ENCODE measurements at places on chromosomes 4 and X.
A peak's percentile ranks its signal among the peaks of the same experiment; 100 is the strongest.

DNA sequence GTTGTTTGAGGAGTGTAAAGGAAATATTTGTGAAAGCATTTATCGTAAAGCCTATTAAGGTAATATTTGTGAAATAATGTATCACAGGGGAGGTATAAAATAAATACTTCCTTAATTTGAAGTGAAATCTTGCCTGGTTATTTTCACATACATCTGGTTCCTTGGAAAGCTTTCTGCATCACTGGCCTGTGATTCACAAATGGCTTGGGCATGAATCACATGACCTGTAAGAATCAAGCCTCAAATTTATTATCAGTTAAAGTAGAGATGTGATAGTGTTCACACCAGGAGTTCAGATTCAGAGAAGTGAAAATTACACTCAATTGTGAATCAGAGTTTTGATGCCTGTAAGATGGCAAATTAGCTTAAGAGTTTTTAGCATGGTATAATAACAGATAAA is 1911.4 kb downstream of the STIM2 start:
- DNase-seq = no peak

DNA sequence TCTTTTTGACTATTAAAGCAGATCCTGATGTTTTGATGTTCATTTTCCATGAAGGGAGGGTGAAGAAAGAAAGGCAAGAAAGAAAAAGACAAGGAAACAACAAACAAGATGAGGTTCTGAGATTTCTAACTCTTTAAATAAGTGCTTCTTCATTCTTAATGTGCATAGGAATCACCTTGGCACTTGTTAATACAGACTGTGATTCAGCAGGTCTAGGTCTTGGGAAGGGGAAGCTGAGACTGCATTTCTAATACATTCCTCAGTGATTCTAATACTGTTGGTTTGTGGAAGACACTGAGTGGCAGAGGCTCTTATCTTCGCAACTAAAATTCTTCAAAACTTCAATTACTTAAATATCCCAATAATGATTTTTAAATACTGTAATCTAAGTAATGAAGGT is 95.2 kb upstream of the NAP1L5 start:
- DNase-seq = no peak

DNA sequence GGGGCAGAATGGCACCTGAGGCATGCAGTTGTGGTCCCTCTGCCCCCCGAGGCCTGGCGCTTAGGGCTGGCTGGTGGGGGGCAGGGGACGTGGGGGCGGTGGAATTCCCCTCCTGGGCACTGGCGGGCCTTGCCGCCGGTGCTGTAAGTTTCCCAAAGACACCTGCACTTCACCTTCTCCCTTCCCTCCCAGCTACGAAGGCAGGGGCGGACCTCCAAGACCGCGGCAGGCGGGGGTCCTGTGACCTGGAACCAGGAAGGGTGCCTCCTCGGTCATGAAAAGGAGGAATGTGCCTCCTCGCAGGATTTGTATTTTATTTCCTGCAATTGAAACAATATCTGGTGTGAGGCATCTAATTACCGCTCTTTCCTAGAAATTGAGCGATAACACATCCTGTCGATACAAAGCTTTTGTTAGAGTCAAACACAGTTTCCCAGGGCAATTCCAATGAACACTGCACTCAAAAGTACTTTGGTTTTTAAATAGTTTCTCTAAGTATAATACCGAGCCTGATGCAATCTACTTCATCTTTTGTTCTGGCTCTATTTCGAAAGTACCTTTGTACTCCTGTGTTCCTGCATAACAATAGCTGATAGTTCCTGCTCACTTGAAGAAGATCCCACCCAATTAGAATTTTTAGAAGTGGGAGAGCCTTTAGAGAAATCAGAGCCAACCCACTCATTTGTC is 12.3 kb upstream of the ADRA2C start:
- DNase-seq = peak; percentile 35

DNA sequence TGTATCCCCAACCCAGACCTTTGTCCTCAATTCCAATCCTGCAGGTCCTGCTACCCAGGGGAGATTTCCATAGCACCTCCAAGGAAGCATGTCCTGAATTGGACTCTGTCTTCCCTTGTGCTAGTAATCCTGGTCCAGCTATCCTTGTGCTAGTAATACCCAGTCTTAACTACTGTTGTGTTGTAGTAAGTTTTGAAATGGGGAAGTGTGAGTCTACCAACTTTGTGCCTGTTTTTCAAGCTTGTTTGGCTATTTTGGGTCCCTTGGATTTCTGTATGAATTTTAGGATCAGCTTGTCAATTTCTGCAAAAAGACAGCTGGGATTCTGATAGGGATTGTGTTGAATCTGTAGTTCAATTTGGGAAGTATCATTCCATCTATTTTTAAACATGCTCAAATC is 51.4 kb downstream of the CD99L2 start:
- no peak for DNase-seq

GRCh38 chr4:185587427-185588161 is 52.3 kb upstream of the PDLIM3 start:
- DNase-seq = no peak

DNA sequence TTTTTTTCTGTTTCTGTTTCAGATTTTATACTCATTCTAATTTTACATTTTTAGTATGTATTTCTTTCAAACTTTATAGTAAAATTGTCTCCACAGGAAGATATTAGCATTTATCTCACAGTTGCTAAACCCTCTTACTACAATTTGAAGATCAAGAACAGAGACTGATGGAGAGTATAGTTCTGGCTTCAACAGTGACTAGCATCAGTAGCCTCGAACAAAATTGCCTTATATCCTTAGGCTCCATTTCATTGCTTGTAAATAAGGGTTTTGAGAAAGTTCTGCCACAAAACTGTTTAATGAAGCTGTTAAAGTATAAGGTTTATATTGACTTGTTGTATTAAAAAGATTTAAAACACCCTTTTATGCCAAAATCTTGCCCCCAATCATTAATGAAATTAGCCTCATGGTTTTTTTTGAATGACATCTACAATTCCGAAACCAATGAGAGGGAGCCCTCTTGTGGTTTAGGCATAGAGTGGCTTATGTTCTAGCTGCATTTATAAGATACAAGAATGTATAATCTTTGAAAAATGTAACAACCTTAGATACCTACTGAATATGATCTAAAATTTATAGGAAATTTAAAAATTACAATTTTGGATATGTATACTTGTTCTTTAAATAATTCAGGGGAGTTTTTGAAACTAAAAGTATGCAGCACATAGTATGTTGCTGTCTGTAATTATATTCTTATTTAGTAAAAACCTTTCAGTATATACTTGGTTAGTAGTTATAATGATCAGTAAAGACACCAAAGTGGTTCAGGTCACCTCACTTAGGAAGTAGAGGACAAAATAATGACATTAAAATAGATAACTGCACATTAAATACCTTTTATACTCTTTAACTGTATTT is 109.8 kb upstream of the HPGD start:
- peak; percentile 12 for DNase-seq

GRCh38 chrX:68199062-68199848 is 234.0 kb downstream of the OPHN1 start:
- no peak for DNase-seq

Measured in putamen (tissue), 1 donor.